GF-D8 (cell line): ENCODE measurements at places on chromosomes 11 and 22.
A peak's percentile ranks its signal among the peaks of the same experiment; 100 is the strongest.

GRCh38 chr11:70501051-70501901 is 102.9 kb downstream of the CTTN start:
- DNase-seq, result no peak

DNA sequence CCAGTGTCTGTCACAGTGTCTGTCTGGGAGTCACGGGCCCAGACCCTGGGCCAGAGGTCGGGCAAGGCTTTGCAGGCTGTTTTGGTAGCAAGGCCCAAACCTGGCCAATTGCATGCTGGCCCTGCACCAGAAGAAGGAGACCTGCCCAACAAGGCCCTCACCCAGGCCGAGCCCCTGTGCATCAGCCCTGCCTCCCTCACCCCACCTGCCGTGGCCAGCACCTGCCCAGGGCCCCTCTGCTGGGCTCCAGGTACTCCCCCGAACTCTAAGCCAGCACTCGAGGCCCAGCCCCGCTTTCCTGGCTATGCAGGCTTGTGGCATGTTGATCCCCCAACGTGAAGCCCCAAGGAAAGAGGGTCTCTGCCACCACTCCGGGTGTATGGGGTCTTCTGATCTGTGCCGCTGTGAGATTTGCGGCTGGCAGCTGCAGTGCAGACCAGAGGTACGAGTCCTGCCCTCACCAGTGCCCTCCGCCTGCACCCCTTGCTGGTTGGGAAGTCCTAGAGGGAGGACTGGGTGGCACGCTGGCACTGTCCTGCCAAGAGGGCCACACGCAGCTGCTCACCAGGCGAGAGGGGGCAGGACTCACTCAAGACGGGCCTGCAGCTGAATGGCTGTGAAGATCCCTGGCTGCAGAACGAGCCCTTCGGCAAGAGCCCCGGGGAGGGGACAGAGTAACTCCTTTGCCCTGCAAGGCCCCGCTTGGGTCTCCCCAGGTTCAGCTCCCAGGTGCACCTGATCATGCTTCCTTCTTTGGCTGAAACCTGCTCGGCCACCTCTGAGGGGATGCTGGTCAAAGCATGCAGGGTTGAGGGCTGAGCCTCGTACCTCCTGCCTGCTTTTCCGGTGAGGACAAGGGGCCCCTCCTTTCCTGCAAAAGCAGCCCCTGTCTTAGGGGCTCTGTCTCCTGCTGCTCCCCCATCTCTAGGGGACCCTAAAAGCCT is 6.7 kb upstream of the SEPTIN5 start:
- DNase-seq, result no peak

- DNase-seq, result no peak
Observed at GRCh38 chr22:48258064-48258701, 1495.7 kb downstream of the TBC1D22A start.

- DNase-seq, result no peak
Observed at GRCh38 chr11:116274521-116274920, 498.3 kb downstream of the BUD13 start.

DNA sequence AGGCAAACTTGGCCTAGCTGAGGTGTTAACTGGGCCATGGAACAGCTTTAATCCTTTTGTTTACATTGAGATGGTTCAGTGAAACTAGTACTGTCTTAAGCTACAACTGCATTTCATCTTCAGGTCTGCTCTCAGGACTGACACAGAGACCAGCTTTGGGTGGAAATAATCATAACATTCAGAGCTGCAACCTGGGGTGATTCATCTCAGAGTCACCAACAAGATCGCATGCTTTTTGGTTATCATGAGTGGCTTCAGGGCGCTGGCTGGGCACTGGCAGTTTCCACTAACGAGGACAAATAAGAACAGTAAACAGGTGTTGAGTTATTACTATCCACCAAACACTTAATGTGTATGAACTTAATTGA is 60.9 kb upstream of the PAX6 start:
- no peak for DNase-seq

DNA sequence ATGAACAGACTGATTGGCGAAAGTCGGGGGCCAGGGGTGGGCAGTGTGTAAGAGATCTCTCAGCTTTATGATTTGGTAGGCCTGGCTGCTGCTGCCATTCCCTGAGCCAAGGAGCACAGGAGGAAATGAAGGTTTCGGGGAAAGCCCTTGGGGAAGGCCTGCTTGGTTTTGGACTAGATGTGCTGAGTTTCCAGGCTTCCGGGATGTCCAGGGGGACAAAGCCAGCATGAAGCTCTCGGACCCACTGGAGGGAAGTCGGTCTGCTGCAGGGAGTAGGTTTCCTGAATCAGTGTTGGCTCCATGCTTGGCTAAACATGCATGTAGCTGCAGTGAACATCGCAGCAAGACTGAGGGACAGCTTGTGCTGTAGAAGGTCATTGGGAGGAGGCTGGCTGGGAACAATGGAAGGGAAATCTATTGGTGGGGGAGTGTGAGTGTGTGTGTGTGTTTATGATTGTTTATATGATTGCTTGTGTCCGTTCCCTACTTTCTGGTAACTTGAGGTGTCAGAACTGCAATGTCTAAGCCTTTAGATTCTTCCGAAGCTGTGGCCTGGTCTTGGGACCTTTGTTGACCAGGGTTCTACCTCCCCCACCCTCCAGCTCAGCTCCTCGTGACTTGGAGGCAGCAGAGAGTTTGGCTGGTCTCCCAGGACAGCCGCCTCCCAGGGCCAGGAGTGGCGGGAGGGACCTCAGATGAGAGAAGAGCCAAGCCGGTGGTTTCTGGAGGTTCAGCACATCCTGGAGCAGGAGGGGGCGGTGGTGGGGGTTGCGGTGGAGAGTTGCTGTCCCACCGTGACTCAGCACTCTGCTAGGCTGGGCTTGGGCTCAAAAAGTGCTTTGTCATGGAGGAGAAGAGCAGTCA is 4.0 kb upstream of the FTH1 start:
- peak; percentile 89 for DNase-seq
